Activated CD8-positive, alpha-beta T cell treated with anti-CD3 and anti-CD28 coated beads, Interleukin-2, amount 10 ng/mL, durations not matched to agents 7 days and 5 days (primary cell): ENCODE measurements at places on chromosomes 5 and 9. TPM values are rescaled to one million over a fixed set of nuclear protein-coding genes. Genes with fewer than 3 reads are reported as not detected.

LECT2 gene
- total RNA-seq: not detected

TXNDC15 gene
- total RNA-seq: 42.6 TPM

FOXE1 gene
- total RNA-seq: not detected

ACTBL2 gene
- total RNA-seq: not detected

ARPC5L gene
- 86.0 TPM for total RNA-seq

GABRB2 gene
- not detected for total RNA-seq

REEP2 gene
- total RNA-seq: 0.68 TPM

RLN2 gene
- 2.8 TPM for total RNA-seq

ZDHHC11B gene
- total RNA-seq: not detected

TYRP1 gene
- not detected for total RNA-seq

NR6A1 gene
- 0.26 TPM for total RNA-seq

KIF4B gene
- total RNA-seq: not detected

ZMAT2 gene
- total RNA-seq: 47.4 TPM

FREM1 gene
- not detected for total RNA-seq

ANKRD34B gene
- total RNA-seq: not detected

ST8SIA4 gene
- 37.5 TPM for total RNA-seq

HTR1A gene
- not detected for total RNA-seq

SPRY4 gene
- 0.79 TPM for total RNA-seq

C5orf58 gene
- not detected for total RNA-seq

PCDHGA5 gene
- total RNA-seq: 0.05 TPM

PTGS1 gene
- 0.26 TPM for total RNA-seq

PCDHB16 gene
- not detected for total RNA-seq

OCLN gene
- total RNA-seq: 1.3 TPM

FAM81B gene
- not detected for total RNA-seq

NUDT12 gene
- total RNA-seq: 0.29 TPM

PCDHGB2 gene
- 0.13 TPM for total RNA-seq

IFNE gene
- total RNA-seq: not detected

NME5 gene
- not detected for total RNA-seq

XRCC4 gene
- total RNA-seq: 12.6 TPM

ECM2 gene
- total RNA-seq: not detected

CYLC2 gene
- not detected for total RNA-seq

SMIM33 gene
- total RNA-seq: 0.32 TPM

OR1J2 gene
- not detected for total RNA-seq

GLIPR2 gene
- 67.8 TPM for total RNA-seq

AQP7 gene
- total RNA-seq: not detected

SLC36A2 gene
- total RNA-seq: not detected

PDZD2 gene
- not detected for total RNA-seq

SELENOP gene
- total RNA-seq: 0.55 TPM

NUTM2G gene
- total RNA-seq: not detected
